Activated CD4-positive, alpha-beta T cell treated with anti-CD3 and anti-CD28 coated beads for 1 hour (primary cell): ENCODE measurements at places on chromosomes 6 and 20.

- no peak for DNase-seq
These were observed 45.3 kb upstream of the RAB32 start for GRCh38 chr6:146498309-146498708.

DNA sequence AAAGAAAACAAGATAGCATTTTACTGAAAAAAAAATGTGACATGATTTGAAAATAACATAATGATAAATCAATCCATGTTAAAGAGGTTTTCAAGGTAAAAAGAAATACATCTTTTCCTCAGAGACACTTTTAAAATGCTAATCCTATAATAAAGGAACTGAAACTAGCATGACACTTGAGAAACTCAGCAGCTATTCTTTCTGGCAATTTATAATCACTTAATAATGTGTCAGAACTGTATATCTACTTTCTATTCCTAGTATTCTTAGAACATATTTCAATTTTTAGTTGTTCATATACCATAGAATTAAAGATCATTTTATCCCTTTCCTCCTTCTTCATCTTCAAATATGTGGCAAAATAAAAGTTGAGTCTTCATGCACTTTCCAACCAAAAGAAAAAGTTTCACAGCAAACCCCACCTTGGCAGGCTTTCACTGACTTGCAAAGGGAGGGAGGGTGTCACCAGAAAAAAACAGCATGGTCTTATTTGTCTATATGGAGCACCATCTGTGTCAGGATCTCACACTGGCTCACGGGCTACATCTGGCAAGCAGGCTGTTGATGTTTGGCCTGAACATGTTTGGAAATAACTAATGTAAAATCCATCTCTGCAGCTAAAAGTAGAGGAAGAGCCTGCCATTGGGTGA is 48.5 kb downstream of the FHL5 start:
- DNase-seq: no peak

- DNase-seq: no peak
These were observed 11.4 kb downstream of the ZC3H12D start for GRCh38 chr6:149473080-149474052.

GRCh38 chr20:4181956-4182945 is 166.9 kb upstream of the RNF24 start:
- no peak for DNase-seq

DNA sequence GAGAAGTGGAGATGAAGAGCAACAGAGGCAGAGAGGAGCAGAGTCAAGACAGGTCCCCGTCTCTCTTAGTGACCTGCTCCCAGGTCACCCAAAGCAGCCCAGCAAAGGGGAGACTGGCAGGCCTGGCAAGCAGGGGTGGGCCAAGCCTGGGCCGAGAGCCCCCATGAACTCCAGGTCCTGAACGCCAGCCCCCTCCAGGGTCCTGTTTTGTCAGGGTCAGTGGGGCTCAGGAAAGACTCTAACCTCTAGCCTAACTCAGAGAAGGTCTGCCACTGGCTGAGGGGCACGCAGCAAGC is 1.2 kb downstream of the NECAB3 start:
- no peak for DNase-seq

- DNase-seq: no peak
These were observed 217.9 kb downstream of the PLCB4 start for GRCh38 chr20:9286501-9287461.

DNA sequence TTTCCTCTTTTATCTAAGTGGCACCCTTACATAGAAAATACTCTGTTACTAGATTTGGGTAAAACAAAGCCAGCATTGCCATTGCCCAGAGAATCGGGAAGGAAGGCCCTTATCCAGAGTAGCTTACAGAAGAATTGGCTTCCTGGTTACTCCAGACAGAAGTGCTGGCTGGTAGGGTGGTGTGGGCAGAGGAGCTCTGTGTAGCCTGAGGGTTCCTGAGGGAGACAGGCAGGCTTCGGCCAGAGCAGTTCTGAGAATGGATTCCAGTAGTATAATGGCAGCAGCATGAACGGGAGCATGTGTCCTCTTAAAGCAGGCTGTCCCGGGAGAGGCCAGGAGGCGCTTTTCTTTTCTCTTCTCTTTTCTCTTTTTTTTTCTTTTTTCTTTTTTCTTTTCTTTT is 11.9 kb downstream of the CUL9 start:
- no peak for DNase-seq

DNA sequence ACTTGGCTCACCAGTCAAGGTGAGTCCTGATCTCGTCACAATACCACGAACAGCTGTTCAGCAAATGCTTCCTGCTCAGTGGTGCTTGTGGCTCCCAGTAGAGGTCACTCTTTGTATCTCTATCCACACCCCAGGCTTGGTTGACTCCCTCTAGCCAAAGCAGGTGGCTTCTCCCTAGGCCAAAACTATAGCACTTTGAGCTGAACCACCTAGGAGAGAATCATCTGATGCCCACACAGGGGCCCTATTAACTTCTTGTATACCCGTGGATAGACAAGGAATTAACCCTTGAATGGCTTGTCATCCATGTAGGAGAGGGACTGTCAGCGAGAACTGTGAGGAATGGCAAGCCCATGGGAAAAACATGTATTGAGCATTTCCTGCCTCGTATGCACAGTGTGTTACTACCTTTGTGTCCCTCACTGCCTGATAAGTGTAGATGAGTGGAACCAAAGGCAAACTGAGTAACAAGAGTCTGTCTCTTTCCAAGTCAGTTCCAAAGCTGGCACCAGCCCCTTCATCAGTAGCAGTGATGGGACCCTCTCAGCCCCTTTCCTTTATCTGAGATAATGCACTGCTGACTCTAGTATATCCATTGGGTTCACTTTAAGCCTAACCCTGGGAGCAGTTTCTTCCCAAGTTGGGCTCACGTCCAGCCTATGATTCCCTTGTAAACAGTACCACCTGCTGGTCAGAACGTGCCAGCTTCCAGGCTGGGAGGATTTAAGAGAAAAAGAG is 42.5 kb downstream of the EIF2S2 start:
- peak; percentile 38 for DNase-seq

- DNase-seq: no peak
These were observed 23.7 kb downstream of the NCOA7 start for GRCh38 chr6:125814481-125814880.

DNA sequence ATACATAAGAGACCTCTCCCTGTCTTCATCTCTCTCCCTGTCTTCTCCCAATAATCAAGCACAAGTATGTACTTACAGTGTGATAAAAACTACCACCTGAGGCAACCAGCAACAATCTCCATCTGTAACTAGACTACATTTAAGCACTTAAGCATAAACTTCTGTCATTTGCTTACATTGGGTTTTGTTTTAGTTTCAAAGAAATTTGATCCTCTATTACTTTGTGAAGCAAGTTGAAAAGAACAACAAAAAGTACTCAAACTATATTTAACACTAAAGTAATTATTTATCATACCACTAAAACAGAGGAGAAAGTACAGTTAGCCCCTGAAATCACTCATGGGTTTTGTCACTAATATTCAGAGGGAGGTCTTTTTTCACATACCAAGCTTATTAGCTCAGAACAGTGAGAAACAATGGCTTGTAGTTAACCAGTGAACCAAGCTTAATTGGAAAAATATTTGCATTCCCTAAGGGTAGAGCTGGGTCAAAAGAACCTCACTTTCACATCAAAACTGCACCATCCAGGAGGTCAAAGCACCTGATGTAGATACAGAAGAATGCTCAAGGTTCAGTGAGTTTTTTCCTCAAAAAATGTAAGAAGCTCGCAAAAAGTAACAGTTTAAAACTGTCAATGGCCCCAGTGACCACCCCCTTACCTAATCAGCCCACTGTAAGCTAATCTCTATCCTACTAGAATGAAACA is 34.1 kb downstream of the DCDC2 start:
- no peak for DNase-seq

DNA sequence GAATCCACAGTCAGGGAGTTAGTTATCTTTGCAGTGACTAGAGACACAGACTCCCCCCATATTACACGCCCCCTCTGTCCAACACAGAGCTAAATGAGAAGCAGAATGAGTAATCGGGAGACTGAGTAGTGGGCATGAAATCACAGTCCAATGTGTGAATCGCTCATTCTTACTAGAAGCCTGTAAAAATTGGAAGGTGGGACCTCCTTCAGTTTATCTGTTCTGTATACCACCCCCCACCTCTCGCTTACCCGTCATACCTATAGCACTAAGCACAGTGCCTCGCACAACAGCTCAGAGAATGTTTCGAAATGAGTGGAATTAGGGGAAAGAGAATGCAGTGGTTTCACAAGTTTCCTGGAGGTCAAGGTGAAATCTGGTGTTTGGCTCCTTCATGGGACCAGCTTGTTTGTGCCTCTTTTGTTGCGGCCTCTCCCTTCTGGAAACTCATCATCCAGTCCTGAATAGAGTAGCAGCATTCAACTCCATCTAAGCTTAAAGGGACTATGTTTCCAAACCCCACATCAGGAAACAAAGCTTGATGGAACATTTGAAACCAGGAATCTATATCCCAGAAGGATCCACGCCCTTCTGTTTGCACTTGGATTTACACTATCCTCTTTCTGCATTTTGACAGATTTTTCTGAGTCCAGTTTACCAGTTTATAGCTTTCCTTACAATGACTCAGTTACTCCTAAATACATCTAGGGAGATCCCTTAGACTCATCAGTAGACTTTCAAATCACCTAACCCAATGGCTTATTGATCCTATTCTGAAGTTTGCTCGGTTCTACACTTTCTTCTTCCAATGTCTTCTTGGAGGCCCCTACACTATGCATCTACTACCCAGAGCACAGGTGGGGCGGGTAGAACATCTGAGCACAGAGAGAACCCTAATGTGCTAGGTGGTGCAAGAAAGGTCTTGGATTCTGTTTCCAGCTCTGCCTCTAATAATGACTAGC is 59.2 kb upstream of the PIM1 start:
- no peak for DNase-seq

DNA sequence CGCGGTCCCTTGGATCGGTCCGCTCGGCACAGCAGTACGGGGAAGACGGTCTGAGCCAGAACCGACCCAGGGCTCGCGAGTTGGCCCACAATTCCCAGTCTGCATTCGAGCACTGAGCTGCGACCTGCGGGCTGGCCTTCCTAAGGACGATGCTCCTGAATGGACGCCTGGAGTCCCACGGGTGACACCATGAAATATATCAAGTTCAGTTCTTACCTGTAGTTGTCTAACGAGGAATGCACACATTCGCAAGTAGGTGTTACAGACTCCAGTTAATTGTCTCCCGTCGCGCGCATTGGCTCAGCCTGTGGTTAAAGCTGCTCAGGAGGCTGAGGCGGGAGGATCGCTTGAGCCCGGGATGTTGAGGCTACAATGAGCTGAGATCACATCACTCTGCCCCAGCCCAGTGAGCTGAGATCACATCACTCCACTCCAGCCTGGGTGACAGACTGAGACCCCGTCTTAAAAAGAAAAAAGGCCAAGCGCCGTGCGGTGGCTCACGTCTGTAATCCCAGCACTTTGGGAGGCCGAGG is 802 bp downstream of the PEX7 start:
- peak; percentile 11 for DNase-seq

DNA sequence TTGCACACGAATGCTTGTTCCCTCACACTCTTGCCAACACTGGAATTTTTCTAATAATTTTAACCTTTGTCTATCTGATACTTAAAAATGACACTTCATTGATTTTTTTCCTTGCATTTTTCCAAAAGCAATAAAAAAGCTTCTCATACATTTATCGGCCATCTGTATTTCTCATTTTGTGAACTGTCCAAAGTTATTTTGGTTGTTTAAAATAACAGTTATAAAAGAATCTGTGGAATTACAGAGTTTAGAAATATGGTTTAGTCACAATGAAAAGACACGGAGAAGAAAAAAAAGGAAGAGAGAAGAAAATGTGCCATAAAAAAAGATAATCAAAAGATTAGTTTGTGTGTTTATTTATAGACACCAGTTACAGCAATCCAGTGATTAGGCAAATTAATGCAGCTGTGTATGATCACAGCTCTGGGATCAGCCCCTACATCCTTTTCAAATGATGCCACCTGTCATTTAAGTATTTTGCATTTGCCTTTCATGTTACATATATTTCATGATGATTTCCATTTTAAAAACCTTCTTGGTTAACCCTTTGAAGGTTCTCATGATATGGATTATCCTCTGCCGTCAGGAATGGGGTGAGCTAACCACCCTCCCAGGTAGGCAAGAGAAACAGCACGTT is 171.7 kb downstream of the BACH2 start:
- no peak for DNase-seq
